Fibroblast of lung (primary cell): ENCODE measurements at places on chromosomes 5 and 9. TPM values are rescaled to one million over a fixed set of nuclear protein-coding genes. Genes with fewer than 3 reads are reported as not detected.

The PCDHGC4 gene
- total RNA-seq, result 1.5 and 3.0 TPM in 2 replicates

The CYFIP2 gene
- total RNA-seq, result 16.4 and 27.6 TPM in 2 replicates

The CYLC2 gene
- total RNA-seq, result not detected in 2 replicates

The SLC25A2 gene
- 0.66 TPM in 1 of 2 replicates, not detected in the other for total RNA-seq

The ZCCHC7 gene
- 23.8 and 24.7 TPM in 2 replicates for total RNA-seq

The DMGDH gene
- total RNA-seq, result 7.7 and 7.9 TPM in 2 replicates

The FAM153A gene
- not detected in 2 replicates for total RNA-seq

The REEP2 gene
- 5.9 and 14.4 TPM in 2 replicates for total RNA-seq

The PCDHGA12 gene
- total RNA-seq, result 9.2 and 13.7 TPM in 2 replicates

The PRDM12 gene
- not detected in 2 replicates for total RNA-seq

The OBP2B gene
- total RNA-seq, result not detected in 2 replicates

The OTP gene
- total RNA-seq, result not detected in 2 replicates

The S1PR3 gene
- 20.5 and 23.1 TPM in 2 replicates for total RNA-seq

The SARDH gene
- total RNA-seq, result 4.8 and 9.0 TPM in 2 replicates

The EIF4E1B gene
- total RNA-seq, result not detected in 2 replicates

The FAM78A gene
- 0.33 and 0.51 TPM in 2 replicates for total RNA-seq

The NTRK2 gene
- 0.26 and 0.66 TPM in 2 replicates for total RNA-seq

The MARCOL gene
- not detected in 2 replicates for total RNA-seq

The SLIT3 gene
- 4.6 and 8.0 TPM in 2 replicates for total RNA-seq

The UBE2D2 gene
- total RNA-seq, result 49.1 and 62.9 TPM in 2 replicates
